AG10803 (cell line): ENCODE measurements at places on chromosomes 5 and 9.

GRCh38 chr5:35149041-35149440 lies 81.2 kb downstream of the PRLR start:
- no peak for DNase-seq

GRCh38 chr5:138943599-138944173 lies 68.6 kb upstream of the LRRTM2 start:
- no peak for DNase-seq

DNA sequence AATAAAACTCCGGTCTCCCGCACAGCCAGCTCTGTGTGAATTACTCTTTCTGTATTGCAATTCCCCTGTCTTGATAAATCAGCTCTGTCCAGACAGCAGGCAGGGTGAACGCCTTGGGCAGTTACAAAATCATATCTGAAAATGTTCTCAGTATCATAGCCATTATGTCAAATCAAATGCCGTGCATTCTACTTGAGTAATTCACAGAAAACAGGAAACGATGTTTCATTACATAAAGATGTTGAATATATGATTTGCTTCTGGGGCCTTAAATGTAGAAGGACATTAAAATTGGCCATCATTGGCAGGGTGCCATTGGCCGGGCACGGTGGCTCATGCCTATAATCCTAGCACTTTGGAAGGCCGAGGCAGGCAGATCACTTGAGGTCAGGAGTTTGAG lies 8.5 kb downstream of the POLR3G start:
- no peak for DNase-seq

GRCh38 chr5:95068289-95068910 lies 216.5 kb downstream of the MCTP1 start:
- DNase-seq = no peak

DNA sequence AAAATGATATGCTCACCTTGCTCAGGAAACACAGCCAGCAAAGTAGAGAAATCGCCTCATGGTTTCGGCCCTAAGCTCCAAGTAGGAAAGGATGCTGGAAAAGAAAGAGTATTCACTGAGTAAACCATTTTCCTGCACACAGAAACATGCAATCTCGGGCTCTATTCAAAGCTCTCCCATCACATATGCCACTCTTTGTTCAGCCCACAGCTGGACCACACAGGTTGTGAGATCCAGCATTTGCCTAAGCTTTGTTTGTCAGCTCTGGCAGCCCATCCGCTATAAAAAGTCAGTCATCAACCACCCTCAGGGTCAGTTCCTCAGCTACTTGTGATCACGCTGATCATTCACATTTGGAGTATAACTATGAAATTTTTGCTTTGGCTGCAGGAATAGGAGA lies 96.5 kb upstream of the SMARCA2 start:
- no peak for DNase-seq

- no peak for DNase-seq
Observed at GRCh38 chr5:109947667-109948066, 257.9 kb downstream of the MAN2A1 start.

DNA sequence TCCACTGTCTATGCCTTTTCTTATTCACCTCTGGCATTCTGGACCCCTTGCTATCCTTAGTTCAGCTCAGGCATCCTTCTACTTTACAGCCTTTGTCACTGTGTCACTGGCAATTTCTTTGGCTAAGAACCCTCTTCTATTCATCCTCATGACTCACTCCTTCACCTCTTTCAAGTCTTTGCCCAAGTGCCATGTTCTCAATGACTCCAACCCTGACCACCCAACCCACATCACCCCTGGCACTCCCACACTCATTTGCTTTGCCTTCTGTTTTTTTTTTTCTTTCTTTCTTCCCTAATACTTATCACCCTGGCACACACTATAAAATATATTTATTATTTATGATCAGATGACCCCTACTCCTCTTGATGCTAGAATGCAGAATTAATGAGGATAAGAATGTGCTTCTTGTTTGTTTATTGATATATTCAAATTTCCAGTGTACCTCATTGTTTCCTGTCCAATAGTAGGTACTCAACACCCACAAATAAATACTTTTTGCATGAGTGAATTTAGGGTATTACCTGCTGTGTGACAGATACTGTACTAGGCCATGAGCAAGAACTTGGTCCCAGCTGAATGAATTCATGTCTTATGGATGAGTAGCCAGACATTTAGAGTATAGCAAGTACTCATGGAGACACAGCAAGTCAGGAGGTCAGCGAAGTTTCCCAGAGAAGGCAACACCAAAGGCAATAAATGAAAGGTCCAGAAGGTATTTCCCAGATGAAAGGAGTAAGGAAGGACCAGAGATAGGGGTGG lies 236.1 kb downstream of the PAPPA start:
- no peak for DNase-seq

DNA sequence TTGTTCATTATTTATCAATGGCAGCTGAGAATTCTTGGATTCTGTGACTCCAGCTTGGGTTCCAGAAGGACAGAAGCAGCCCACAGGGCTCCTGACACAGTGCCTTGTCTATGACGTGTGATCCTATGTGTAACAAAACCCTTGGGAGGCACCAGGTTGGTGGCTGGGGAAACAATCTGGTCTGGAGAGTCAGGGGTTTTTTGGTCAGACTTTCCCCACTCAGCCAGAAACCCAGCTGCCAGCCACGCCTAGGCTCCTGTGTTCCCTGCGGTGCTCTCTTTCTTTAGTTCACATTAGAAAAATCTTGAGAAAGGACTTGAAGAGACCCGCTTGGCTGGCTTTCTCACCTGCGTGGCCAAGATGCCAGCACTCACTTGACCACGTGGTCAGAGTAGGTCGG lies 15.5 kb upstream of the ZBED3 start:
- no peak for DNase-seq

DNA sequence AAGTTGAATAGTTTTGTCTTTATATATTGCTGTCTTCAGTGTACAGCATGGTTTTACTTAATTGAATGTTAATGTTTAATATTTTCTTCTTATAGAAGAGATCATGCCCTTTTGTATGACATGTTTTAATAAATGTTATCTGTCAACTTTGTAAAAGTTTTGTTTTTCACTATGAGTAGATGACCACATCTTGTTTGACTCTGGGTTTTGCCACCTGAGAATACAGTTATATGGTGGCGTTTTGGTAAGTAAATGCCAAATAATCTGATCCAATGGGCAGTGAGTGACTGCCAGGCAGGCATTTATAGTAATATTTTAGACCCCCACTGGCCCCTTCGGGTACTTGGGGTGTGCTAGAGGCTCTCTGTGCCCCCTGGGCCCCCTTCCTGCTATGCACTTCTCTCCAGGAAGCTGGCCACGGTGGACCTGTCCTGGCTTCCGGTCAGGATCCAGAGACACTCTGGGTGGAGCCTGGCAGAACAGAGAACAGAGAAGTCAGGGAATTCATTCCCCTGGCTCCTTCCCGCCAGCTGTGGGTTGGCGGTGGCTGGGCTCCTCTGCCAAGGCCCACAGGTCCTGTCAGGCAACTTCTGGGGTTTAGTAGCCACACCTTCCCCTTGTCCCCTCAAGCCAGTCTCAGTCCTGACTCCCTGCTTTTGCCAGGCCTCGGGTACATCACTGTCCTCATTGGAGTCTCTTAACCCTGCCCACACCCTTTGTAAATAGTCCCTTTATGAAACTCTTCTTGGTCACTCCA lies 22.2 kb upstream of the ZBTB34 start:
- DNase-seq = no peak

GRCh38 chr5:132776938-132777208 lies 166 bp downstream of the SEPTIN8 start:
- no peak for DNase-seq

DNA sequence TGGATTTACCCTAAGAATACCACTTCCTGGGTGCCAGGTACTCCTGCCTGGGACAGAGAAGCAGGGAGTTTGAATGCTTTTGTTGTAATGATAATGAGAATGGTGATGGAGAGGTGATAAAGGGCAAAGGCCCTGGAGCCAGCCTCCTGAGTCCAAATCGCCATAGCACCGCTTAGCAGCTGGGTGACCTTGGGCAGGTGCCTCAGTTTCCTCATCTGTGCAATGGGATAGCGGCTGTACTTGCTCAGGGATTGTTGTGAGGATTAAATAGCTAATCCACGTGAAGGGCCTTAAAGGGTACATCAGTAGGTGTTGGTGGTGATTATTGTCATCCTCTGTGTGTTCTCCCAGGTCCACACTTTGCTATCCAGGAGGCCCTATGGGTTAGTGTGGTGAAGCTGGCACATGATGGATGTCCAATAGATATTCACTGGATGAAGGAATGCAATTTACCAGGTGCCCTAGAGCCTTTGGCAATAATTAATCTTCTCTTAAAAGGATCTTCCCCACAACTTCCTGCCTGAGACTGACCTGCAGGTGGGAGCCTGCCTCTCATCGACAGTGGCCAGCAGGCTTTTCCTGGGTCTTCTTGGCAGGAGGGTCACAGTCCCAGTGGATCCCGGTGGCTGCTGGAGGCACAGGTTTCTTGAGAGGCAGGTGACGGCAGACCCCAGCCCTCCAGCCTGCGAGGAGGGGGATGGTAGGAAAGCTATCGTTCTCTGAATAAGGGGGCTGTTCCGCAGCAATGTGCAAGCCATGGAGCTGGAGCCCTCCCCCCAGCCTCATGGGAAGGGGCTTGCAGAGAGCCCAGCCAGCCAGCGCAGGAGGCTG lies 160.2 kb downstream of the MACROH2A1 start:
- no peak for DNase-seq

DNA sequence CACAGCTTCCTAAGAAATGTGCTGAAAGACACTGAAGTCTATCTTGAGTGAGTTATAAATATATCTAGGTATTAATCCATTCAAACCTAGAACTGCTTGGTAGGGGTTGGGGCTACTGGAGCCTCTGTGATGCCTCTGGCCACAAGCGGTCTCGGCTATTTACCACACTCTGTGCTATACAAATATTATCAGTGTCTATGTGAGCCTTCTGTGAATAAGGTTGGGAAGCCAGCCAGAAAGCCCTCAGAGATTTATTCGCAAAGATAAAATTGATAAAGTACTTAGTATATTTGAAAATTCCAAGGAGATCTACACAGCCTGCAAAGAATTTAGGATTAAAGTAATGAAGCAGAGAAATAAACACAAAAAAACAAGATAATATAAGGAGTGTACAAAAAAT lies 41.4 kb downstream of the LIFR start:
- DNase-seq = no peak

GRCh38 chr5:101326766-101327165 lies 423.7 kb upstream of the ST8SIA4 start:
- no peak for DNase-seq

GRCh38 chr5:154647114-154647760 lies 107.9 kb upstream of the LARP1 start:
- peak; percentile 14 for DNase-seq

DNA sequence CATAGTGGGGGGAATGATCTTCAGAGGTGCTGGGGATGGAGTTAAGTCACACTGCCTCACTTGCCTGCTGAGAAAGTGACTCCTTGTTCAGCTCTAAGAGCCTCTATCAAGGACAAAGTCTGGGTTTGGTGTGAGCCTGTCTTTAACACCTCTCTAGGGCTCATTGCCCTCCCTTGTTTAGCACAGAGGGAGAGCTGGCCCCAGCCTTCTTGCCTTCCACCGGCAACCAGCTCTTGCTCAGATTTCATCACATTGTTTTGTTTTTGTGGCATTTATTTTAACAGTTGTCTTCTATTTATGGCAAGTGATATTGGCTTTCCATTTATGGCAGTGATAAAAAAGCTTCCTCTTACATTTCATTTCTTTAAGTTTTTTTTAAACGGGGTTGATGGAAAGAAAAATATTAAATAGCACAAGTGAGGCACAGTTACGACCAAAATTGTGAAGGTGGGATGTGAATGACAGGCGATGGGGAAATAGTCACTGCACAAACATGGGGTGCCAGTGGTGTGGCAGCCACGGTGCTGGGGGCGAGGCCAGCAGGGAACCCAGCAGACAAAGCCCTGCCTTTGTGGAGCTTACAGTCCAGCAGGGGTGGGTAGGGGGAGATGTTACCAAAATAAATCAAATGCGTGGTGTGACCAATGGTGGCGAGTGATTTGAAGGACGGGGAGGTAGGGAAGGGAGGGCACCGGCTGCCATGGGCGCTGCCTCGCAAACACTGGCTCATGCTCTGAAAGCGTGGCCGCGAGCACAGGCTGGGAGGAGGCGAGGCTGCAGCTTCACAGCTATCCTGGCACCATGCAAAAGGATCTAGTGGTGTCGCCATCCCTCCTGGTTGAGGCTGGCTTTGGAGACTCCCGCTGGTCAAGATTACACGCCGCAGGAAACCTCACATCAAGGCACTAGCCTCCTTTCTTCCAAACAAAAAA lies 21.2 kb upstream of the UNC5A start:
- DNase-seq = no peak

GRCh38 chr5:109387408-109387974 lies 22.3 kb downstream of the PJA2 start:
- no peak for DNase-seq

GRCh38 chr5:81755320-81755719 lies 4.4 kb upstream of the SSBP2 start:
- DNase-seq = peak; percentile 92

DNA sequence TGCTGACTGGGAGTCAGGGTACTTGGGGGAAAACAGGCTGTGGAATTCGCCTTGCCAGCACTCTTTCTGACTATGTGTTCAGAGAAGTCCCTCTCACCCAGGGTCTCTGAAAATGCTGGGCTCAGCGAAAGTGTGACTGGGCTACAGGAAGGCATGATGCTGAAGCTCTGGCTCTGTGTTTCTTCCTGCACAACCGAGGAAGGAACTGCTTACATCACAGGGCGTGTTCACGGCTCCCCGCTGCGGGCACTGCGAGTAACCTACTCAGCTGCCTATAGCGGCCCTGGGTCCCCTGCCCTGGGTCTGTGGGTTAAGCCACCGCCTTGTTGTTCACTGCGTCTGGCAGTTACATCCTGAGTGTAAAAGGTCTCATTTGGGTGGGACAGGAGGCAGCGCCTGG lies 222.4 kb upstream of the IRX4 start:
- DNase-seq = no peak

DNA sequence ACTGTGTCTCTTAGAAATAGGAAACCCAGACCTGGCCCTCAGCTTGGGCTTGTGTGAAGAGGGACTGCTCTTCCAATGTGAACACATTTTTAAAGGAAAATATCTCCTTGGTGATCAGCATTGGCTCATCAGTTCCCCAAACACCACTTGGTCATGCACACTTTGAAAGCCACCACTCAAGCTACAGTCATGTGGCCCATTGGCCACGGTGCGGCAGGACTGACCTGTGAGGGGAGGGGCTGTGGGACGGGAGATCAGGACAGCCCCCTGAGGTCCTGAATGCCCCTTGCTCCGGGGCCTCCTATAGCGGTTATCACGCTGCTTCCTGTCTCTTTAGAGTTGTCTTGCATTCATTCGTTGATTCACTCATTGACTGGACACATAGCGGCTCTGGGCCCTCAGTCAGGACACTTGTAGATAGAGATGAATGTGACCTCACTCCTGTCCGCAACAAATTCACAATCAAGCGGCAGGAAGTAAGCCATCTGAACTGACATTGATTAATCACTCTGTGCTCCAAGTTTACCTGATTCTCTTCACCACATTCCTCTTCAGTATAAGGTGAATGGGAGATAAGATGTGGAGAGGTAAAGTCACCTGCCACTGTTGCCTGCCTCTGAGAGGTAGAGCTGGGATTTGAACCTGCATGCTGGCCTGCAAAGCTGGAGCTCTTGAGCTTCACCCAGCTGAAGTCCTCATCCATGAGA lies 73.1 kb downstream of the COL15A1 start:
- DNase-seq = no peak
